Amygdala (tissue), 56 donors: ENCODE measurements at places on chromosomes 1 and 21.

GRCh38 chr1:245777752-245778151, 623.0 kb downstream of the KIF26B start:
- DNase-seq: no peak

DNA sequence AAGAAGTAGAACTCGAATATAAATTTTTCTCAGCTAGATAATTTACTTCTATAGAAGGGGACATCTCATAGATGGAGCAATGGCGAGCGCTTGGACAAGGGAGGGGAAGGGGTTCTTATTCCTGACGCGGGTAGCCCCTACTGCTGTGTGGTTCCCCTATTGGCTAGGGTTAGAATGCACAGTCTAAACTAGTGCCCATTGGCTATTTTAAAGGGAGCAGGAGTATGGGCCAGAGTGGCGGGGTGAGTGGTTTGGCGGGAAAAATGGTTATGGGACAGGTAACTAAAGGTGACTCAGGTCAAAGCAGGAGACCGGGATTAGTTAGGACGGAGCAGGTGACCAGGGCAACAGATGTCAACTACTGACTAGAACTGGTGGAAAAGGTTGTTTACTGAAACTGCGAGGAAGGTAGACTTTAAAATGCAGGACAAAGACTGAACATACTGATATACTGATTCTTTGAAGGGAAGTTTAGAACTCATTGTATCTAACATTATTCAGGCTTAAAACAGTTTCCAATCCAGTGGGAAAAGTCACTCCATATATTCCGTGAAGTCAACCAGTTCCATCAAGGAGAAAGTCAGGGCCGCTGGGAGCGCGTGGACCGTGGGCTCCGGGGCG, 940 bp upstream of the ATAD3A start:
- DNase-seq: no peak

DNA sequence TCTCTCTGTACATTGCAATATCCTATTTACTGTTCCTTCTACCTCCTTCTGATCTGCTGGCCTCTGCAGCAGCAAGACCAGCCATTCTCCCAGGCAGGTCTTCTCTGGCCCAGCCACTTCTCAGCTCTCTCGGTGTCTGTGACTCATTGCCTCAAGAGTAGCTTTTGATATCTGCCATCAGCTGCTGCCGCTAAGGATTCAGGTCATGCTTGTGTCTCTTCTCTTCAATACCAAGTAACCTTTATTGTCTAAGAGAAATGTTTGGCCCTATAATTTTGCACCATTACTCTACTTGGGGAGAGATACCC, 101.8 kb downstream of the TMEM53 start:
- no peak for DNase-seq

DNA sequence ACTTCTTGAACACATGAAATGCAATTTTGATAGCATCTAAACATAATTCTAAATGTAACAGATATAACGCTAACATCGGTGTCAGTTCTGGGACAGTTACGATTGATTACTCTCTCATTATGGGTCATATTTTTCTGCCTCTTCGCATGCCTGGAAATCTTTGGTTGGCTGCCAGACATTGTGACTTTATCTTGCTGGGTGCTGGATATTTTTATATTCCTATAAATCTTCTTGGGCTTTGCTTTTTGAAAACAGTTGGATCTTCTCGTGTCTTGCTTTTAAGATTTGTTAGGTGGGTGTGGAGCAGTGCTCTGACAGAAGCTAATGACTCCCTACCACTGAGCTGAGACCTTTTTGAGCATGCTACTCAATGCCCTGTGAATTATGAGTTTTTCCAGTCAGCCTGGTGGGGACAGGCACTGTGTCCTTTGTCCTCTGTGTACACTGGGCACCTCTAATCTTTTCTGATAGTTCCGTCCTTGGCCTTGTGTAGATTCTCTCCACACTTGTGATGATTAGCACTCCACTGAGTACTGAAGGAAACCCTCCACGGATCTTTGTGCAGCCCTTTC, 28.0 kb upstream of the EDARADD start:
- no peak for DNase-seq

DNA sequence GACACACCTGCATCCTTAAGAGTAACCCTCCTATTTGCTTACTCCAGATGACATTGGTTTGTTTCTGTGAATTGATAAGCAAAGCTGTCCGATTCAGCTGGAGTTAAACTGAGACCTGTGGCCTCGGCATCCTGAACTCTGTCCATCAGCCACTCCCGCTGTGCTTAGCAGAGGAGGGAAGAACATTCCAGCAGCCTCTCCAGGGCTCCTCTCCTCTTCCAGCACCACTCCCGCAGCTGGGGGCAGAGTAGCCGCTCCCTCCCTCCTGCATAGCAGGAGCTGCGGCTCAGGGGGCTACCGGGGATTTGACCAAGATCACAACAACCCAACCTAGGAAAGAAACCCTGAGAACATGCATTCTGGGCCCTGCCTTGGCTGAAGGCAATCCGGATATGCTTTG, 8.8 kb downstream of the LRRC38 start:
- DNase-seq: no peak

GRCh38 chr1:9826087-9826486, 2.3 kb upstream of the CLSTN1 start:
- DNase-seq: no peak

DNA sequence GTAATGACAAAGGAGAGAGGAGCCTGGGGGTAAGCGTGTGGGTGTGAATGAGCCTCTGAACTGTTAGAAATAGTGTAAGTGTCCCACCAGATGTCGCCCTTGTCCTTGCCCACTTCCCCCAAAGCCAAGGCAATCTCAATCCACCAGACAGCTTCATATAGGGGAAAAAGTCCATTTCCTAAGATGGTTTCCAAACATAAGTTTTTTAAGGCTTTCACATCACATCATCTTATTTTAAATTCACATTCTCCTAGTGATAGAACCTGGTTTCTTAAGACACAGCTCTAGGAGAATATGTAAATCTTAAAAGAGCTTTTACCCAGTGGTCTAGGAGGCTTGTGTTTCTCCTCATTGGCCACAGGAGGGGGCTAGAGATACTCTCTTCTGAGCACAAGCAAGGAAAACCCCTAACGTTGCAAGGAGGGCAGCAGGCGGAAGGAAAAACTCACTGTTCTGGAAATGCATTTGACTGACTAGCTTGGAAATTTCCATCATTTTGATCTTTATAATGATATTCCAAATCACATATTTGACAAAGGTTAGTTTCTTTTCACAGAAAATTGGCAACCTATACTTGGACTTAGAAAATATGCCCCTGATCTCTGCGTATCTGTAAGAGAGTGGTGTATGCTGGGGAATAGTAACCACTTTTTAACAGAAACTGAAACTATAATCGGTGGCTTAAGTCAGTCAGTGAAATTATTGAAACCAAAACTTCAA, 51.9 kb upstream of the LPAR3 start:
- peak; percentile 89 for DNase-seq

DNA sequence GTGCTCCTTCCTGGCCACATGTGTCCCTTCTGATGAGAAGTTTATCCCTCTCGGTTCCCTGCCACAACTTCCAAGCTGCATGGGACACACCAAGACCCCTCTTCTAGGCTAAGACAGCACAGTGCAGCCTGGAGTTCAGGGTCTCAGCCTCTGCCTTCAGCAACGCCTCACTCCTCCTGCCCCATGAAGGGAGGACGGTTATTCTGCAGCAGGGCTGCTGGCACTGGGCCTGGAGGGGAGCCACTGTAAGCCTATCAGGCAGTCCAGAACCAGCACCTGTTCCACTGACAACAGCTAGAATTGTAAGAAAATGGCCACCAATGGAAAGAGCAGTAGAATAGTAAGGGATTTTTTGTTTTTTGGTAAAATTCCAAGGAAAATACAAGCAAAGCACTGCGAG, 72.3 kb downstream of the GALNT2 start:
- DNase-seq: no peak

- DNase-seq: no peak
Observed at GRCh38 chr1:198620951-198621824, 17.7 kb upstream of the PTPRC start.

- DNase-seq: no peak
Observed at GRCh38 chr1:41622859-41623732, 138.6 kb upstream of the EDN2 start.

DNA sequence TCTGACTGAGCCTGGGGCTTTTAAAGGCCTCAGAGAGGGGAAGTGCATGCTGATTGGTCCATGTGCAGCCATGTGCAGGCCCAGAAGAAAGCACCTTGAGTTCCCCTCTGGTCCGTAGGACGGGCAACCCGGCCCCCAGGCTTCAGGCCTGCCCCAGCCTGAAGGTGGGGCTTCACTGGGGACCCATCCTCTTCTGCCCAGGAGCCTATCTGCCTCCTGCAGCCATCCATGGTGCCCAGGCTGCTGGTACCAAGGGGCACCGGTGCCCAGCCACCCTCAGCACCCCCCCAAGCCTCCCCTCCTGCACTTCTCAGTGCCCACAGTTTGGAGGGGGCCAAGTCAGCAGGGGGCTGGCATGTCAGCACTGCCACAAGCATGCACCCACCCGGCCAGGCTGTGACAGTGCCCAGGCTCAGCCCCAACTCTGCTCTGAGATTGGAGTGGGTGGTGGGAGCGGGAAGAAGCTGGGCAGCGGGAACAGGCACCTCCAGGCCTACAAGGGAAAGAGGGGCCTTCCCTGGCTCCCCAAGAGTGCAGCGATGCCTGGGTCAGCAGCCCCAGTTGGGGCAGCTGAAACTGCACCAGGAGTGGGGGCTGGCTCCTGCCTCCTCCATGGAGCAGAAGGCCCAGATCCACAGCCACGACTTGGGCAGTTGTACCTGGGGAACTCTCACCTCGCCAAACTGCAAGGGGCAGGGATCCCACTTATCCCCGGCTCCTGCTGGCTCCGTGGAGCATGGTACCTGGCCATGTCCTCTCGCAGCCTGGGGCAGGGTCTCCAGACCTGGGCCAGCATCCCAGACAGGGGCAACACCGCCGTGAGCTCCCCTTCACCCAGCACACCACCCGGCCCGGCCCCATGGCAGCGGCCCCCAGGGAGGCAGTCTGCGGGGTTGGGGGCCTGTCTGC, 11.7 kb downstream of the COL6A2 start:
- no peak for DNase-seq

DNA sequence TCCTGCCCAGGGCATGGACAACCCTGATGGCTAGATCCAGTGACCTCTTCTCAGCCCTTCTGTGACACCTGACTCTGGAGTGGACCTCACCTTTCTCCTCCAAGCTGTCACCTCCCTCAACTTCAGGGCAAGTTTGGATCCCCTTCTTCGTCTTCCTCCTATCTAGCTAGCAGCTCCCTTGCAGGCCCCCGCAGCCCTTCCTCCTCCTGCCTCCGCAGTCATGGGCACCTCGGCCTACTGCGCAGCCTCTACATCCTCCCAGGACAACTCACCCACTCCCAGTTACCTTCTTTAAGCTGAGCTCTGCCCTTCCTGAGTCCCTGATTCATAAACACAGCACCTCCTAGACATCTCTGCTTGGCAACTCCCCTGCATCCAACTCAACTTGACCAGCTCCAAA, 61.3 kb upstream of the ID3 start:
- DNase-seq: no peak

- DNase-seq: no peak
Observed at GRCh38 chr1:162151900-162152829, 82.7 kb downstream of the NOS1AP start.

DNA sequence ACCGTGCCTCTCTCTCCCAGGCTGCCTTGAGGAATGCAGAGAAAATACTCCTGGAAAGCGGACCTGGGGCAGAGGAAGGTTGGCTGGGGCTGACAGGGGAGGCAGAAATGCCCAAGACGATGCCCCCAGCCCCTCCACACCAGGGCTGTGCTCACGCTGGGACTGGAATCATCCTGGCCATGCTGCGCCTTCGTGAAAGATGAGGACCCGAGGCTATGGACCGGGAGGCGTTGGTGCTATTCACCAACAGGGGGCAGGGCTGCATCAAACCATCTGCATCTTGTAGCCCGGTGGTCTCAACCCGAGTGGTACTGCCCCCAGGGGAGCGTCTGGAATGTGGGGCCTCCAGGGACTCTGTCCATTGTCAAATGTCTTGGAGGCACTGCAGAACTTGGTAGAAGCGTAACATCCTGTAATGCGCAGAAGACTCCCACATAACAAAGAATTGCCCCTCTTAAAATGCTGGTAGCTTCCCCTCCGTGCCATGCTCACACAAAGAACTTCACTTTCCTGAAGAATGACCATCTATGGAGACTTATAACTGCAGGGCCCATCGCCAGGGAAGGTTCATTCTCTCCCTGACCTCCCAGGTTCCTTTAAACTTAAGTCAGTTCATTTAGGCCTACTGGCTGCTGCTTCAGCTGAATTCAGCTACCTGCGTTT, 251.2 kb downstream of the RRAGC start:
- DNase-seq: no peak

GRCh38 chr1:46481961-46482360, 7.7 kb upstream of the DMBX1 start:
- DNase-seq: no peak

GRCh38 chr1:53324321-53324720, 3.5 kb downstream of the LRP8 start:
- DNase-seq: no peak

GRCh38 chr1:100942304-100943046, 46.6 kb downstream of the SLC30A7 start:
- no peak for DNase-seq

- DNase-seq: no peak
Observed at GRCh38 chr1:228148935-228149405, 760 bp upstream of the GJC2 start.

DNA sequence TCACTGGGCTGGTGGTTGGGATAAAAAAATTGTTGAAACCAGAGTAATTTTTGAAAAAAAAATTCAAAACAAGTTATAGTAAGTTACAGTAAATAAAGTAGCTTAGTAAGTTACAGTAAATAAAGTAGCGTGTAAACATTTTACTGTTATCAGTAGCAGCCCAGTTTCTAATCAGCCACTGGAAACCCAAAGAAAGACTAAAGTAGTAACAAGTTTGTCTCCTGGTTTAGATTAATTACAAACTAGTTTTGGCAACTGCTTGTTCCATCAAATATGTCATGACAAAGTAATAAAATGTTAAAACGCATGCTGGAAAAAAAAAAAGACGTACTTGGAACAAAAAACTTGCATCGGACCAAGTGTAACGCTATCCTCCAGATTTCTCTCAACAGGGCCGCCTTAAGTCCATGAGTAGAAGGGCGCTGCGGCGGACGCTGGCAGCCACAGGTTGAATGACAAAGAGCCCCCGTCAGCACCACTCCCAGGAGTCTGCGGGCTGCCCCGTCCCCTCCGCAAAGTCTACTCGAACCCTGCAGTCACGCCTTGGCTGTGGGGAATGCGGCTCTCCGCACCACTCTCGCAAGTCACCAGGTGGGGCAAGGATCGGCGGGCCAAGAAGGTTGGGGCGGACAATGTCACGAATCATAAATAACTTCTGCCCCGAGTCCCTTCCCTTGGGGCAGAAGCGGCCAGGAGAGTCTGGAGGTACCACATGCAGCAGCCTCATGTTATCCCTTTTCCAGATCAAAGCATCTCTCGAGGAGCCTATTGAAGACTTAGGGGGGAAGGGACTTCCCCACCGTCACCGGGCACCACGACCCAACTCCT, 837 bp downstream of the SLC16A1 start:
- DNase-seq: peak; percentile 50

DNA sequence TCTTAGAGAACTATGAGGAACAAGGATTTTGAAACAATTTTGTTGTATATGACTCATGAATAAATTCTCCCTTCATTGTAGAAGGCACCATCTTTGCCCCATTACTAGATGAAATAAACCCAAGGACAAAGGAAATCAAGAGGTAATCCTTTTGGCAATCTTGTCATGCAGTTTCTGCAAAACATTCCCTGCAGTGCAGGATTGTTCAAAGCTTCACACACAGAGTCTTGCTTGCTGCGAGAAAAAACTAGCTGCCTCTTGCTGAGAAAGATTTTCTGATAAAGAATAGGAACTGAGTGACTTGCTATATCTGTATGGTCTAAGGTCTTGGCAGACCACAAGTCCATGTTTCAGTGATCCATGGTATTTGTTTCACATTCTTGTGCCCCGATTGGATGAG, 657.4 kb upstream of the ADGRL4 start:
- no peak for DNase-seq
